ENCODE measurements at places on chromosomes 6 and 20. TPM values are rescaled to one million over a fixed set of nuclear protein-coding genes. Genes with fewer than 3 reads are reported as not detected.

GRCh38 chr6:32969685-32970412 lies 1.5 kb downstream of the BRD2 start:
- H3K27ac ChIP-seq, result peak overlapping the region; percentile 100
- H3K36me3 ChIP-seq, result peaks cover 5% of the 10 kb centered on the region
- peak overlapping the region; percentile 97 for H3K4me3 ChIP-seq

- DNase-seq, result no peak
- no peaks in the 10 kb centered on the region for H3K36me3 ChIP-seq
- no peaks in the 10 kb centered on the region for H3K4me1 ChIP-seq
- no peak overlapping the region for H3K4me3 ChIP-seq
Observed at GRCh38 chr6:160400446-160400845, 52.3 kb downstream of the SLC22A3 start.

DNA sequence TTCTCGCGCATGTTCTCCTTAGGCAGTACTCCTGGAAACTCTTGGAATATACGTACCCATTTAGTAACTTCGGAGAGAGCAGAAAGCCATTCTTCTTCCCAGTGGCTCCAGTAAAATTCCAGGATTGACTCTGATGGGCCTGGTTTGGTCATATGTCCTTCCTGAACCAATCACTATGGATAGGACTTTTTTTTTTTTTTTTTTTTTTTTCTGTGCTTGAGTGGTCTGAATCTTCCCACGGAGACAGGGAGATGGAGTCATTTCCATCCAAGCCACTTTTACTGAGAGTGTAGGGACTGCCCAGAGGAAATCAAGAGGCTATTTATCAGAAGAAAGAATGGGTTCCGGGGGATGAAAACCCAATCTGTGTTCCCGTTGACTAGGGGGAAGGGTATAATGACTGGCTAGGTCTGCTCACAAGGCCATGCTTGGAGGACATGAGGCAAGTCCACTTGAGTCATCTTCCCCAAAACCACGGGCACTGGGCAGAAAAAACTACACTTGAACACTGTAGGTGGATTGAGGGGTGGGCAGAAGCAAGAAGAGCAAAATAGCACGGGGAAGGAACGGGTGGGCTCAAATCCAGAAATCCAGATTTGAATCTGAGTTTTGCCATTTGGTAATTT lies 35.4 kb upstream of the MRPS18A start:
- no peak overlapping the region for H3K27ac ChIP-seq
- no peaks in the 10 kb centered on the region for H3K36me3 ChIP-seq
- H3K27me3 ChIP-seq, result peaks cover 4% of the 10 kb centered on the region
- H3K4me1 ChIP-seq, result no peaks in the 10 kb centered on the region
- DNase-seq, result no peak

GRCh38 chr20:24778585-24779031 lies 170.5 kb upstream of the CST7 start:
- peaks cover 4% of the 10 kb centered on the region for H3K27me3 ChIP-seq
- peaks cover 7% of the 10 kb centered on the region for H3K4me1 ChIP-seq
- H3K4me3 ChIP-seq, result no peak overlapping the region
- no peak overlapping the region for H3K27ac ChIP-seq
- no peak for DNase-seq
- peaks cover 11% of the 10 kb centered on the region for H3K36me3 ChIP-seq

DNA sequence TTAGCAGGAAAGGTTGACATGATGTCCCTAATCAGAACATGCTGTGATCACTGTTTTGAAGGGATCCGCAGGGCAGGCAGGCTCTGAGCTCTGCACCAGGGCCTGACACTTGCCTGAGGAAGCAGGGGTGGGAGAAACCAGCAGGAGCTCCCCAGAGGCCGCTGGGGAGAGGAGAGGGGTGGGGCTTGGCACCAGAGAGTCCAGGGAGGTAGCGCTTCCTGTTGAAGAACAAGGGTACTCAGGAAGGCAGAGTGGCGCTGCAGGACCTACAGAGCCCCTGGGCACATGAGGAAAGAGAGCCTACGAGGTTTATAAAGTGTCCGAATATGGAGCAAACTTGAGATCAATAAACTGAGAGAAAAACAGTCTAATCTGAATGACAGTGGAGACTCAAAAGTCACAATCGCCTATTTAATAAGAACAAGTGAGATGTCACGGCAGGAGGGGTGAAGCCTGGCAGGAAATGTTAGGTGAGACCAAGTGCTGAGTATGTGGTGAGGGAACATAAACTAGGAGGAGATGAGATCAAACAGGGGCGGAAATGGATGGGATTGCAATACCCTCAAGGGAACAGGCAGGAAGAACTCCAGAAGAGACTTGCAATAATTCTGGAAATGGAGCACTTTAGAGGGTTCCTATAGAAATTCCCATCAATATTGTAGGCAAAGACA lies 5.8 kb upstream of the TBXT start:
- H3K4me1 ChIP-seq, result peaks cover 4% of the 10 kb centered on the region
- no peaks in the 10 kb centered on the region for H3K36me3 ChIP-seq
- no peak for DNase-seq
- H3K27me3 ChIP-seq, result peaks cover 14% of the 10 kb centered on the region
- no peak overlapping the region for H3K27ac ChIP-seq
- no peak overlapping the region for H3K4me3 ChIP-seq

Gene DDO
- not detected for total RNA-seq

Gene CTNNBL1
- total RNA-seq, result 58.0 TPM

Gene HEY2
- 2.1 TPM for total RNA-seq
